ENCODE measurements at places on chromosomes 3 and 15.

DNA sequence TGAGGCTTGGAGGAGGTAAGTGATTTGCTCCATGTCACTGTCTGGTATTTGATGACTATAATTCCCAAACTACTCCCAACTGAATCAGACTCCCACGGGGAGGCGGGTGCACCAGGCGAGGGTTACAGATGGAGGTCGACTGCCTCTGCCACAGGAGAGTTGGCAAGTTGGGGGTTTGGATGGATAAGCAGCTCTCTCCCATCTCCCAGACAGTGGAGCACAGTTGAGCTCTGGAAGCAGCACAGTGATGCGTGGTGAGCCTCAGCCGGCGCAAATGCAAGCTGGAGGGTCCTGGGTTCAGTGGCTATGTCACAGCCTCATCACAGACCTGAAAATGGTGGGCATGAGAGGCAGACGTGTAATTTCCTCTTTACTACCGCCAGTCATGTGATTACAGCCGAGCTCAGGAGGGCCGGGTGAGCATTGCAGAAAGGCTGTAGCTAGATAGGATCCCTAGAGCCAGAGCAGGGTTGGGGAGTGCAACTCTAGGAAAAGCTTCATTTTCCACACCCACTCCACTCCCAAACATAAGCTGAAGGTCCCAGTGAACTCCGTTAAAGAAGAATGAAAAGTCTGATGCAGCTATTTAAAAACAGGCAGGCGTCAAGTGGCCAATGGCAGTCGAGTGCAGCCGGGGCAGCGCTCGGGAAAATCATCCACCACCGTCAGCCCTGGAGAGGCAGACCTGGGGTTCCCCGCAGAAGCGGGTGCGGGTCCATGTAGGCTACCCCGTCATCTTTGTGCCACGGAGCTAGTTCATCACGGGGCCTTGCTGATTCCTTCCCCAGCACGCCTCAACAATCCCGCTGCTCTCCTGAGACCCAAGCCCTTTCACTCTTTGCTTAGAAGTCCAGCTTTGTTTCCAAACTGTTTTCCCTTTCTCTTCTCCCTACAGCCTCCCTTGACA, 33.3 kb upstream of the VPS8 start:
- peak; percentile 15 for ATAC-seq

DNA sequence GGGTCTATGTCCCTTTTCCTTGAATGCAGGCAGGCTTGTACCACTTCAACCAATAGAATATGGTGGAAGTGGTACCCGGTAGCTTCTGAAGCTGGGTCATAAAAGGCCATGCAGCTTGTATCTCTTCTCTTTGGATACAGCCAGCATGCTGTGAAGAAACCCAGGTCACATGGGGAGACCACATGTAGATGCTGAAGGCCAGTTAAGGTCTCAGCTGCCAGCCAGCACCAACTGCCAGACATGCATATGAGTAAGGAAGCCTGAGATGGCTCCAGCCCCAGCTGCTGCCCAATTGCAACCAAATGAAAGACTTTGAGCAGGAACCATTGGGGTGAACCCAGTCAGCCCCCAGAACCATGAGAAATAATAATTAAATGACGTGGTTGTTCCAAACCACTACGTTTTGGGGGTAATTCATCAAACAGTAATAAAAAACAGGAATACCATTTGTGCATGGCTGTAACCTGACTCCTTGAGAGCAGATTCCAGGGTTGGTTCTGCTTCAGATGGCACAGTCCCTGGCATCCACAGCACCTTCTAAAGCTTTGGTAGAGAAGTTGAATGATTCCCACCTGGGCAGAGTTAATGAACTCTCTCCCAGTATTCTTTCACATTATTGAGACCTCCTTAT, 3.8 kb downstream of the RBP2 start:
- no peak for ATAC-seq

- no peak for ATAC-seq
These were observed 183.7 kb upstream of the KCNH8 start for GRCh38 chr3:18964640-18965039.

DNA sequence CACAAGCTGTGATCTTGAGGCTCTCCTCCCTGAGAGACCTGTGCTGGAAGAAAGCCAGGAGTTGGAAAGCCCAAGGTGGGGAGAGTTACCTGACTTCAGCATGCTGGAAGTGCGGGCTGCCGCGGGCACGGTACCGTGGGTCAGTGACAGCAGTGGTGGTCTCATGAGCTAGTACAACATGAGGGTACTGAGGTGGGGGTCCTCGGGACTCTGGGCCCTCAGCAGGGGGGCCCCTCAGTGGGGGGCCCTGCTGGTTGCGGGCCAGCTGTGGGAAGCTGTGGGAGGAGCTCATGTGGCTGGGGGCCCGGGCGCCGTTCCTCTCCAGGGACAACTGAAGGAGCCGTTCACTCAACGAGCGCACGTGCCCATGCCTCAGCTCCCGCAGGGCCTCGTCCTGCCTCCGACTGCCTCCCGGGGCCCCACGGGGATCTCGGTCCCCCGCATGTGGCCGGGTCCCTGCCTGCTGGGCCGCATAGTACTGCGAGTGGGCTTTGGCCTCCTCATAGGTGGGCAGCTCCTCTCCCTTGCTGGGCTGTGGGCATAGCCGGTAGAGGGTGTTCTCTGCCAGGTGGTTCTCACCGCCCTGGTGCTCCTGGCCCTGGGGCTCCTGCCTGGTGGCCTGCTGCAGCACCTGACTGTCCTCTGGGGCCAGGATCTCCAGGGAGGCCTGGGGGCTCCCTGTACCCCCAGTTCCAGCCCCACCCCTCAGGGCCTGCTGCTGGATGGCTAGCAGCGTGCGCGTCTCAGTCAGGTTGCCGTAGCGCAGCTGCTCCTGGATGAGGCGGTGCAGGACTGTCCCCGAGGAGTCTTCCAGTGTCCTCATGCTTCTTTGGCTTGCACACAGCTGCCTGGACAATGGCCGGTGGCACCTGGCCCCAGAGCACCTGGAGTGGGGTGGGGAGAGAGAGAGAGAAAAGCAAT, 3.4 kb downstream of the AMOTL2 start:
- ATAC-seq, result no peak

DNA sequence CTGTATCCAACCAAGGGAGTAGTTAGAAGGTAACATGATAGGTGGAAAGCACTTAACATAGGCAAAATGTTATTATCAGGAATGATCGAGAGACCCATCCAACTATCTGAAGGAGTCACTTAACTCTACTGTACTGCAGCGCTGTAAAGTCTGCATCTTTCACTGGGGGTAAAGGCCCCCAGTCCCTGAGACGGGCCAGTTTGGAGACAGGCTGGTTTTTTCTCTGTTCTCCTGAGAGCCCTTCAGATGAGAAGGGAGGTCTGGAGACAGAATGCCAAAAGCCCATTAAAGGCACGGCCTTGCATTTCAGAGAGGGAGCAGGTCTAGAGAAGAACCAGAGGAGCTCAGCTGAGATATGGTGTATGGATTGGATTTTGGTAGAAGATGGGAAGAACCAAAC, 71.3 kb upstream of the CGNL1 start:
- ATAC-seq, result no peak

- ATAC-seq, result no peak
These were observed 740 bp upstream of the OXSR1 start for GRCh38 chr3:38164643-38164951.

GRCh38 chr15:70132571-70132970, 34.9 kb upstream of the TLE3 start:
- ATAC-seq, result no peak

DNA sequence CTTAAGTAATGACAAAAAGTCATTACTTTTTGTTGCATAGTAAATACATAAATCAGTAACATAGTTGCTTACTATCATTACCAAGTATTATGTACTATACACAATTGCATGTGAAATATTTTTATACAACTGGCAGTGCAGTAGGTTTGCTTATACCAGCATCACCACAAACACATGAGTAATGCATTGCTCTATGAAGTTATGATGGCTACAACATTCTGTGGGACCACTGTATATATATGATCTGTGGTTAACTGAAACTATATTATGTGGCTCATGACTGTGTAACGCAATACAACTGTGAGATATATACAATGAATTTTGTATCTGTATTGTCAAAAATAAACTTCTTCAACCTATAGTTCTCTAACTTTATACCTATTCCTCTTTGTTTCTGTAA, 113.7 kb upstream of the RBMS3 start:
- ATAC-seq, result no peak

- ATAC-seq, result no peak
These were observed 54.4 kb upstream of the P2RY1 start for GRCh38 chr3:152780553-152780952.

GRCh38 chr3:123270818-123271217, 69.1 kb downstream of the SEC22A start:
- ATAC-seq, result no peak

- peak; percentile 66 for ATAC-seq
These were observed 165.7 kb upstream of the TSC22D2 start for GRCh38 chr3:150242220-150242936.

DNA sequence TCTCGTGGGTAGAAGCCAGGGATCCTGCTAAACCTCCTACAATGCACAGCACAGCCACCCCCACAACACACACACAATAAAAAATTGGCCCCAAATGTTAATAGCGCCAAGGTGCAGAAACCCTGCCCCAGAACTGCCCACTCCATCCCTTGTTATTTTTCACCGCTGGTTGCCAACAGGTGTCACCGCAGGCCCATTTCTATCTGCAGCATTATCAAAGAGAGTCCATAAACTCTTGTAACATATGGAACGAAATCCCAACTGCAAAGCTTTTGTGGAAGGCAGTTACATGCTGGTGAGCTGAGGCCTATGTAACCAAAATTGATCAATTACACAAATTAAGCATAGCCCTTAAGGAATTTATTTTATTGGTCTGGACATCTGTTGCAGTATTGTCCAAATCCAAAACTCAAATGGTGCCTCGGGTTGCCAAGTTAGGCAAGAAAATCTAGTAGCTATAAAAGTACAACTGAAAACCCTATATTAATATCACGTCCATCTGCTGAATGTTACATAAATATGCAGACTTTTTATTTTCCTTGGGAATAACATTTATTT, 66.2 kb downstream of the SAMMSON start:
- ATAC-seq, result peak; percentile 51

- no peak for ATAC-seq
These were observed 15.3 kb upstream of the PLCL2 start for GRCh38 chr3:16869261-16870005.

DNA sequence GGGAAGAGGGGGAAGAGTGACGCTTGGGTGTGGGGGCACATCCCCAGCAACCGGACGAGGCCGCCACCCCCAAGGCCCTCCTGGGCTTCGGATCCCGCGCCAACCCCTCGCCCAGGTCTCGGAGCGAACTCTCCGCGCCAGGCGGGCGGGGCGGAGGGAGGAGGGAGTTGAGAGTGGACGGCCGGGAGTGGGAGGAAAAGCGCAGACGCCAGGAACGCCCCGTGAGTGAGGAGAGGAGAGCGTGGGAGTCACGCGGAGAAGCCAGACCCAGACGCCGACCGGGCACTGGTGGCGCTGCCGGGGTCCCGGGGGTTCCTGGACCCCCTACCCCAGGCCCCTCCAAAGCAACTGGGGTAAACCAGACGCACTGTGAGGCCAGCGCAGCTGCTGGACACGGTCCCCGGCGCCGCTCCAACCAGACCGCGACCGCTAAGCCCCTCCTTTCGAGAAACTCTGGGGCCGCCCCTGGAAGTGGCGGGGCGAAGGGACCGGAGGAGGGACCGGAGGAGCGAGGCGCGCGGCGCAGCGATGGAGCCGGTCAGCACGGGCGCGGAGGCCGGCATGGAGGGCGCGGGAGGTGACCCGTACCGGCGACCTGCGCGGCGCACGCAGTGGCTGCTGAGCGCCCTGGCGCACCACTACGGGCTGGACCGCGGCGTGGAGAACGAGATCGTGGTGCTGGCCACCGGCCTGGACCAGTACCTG, at the start of gene EFCC1:
TSS of gene EFCC1 (plus strand) at position 204 of the 705 bp plus-strand sequence. CDS start at position 529, 325 bp downstream.
- peak; percentile 55 for ATAC-seq

DNA sequence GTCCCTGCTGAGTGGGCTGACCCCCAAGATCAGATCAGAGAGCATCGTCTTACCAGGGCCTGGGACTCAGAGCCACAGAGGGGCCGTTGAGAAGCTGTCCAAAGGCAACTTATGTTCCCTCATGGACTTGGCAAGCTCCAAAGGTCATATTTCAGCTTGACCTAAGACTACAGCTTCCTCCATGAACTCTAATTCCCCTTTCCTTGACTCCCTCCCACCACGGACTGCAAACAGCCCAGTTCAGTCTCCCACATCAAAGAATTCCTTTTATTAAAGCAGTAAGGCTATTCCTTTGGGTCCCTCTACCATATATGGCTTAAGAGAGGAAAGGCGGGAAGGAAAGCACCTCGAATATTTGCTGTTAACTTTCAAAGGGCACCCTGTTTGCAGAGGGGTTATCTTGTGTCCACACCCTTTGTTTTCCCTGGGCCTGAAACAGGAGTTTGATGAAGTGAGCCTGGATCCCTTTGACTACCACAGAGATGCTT, 146.1 kb upstream of the THBS1 start:
- ATAC-seq, result no peak

GRCh38 chr3:119812491-119813058, 30.7 kb downstream of the NR1I2 start:
- ATAC-seq, result no peak

DNA sequence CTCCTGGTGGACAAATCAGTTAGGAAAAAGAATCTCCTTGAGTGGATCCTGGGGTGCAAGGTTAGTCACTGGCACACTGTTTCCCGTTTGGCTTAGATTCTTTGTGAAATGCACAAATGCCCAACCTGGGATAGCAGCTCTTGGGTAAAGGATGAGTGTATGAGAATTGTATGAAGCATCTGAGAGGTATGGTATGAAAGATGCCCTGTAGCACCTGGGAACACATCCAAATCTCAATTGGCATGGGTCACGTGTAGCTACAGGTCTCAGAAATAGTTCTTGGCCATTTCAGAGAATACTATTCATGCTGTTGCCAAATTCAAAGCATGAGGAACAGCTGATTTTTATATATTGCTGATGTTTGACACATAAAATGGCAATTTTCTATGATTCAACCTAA, 84.3 kb downstream of the KCNH8 start:
- ATAC-seq, result no peak

DNA sequence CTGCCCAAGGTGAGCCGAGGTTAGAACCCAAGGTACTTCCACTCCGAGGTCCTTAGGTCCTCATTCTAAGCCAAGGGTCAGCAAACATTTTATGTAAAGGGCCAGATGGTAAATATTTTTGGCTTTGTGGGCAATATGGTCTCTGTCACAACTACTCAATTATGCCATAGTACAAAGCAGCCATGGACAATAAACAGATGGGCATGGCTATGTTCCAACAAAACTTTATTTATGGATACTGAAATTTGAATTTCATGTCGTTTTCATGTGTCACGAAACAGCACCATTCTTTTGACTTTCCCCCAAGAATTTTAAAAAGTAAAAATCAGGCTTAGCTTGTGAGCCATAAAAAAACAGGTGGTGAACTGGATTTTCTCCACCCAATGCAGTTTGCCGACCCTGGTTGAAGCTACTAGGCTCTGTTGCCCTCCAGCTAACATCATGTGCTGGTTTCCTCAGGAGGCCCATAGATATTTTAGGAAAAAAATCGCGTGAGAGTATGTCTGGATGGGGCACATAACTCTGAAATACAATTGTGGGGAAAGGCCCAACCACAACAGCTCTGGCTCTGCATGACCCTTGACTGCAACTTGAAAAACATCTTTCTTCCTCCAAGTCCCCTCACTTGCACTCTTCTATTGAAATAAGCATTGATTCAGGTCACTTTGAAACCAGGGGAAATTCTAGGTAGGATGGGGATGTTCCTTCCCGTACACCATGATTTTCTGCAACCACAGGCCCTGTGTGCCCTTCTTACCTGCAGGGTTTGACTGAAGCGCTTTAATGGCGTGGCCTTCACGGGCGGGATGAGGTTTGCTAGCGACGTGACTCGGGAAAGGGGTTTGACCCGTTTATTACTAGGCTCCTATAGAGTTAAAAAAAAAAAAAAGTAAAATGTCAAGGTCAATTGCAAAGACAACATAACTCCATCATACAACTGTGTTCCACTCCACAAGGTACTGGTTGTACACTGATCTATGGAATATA, 28.5 kb downstream of the ARHGEF3 start:
- ATAC-seq, result no peak

GRCh38 chr3:10417847-10418246, 87.5 kb downstream of the ATP2B2 start:
- no peak for ATAC-seq

Data from motor neuron (in vitro differentiated cells).